ENCODE measurements at places on chromosomes 12 and 14.

DNA sequence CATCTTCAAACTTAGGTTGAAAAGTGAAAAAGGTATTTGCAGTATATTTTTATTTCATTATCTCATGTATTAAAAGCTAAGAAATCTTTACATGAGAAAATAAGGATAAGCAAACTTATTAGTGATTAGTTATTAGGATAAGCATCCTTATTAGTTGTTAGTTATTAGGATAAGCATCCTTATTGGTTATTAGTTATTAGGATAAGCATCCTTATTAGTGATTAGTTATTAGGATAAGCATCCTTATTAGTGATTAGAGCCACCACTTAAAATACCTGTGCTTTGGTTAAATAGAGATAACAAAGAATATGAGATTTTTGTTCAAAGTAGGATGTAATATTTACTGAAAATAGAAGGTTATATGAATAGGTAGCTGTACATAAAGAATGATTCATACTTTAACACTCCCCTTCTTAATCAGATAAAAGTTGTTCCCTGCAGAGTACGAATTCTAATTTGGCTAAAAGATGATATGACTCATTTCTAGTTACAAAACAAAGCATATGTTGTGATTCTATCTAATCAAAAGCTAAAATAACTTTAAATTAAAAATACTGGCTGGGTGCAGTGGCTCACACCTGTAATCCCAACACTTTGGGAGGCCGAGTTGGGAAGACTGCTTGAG is 56.4 kb downstream of the KDM5A start:
- no peak for DNase-seq

DNA sequence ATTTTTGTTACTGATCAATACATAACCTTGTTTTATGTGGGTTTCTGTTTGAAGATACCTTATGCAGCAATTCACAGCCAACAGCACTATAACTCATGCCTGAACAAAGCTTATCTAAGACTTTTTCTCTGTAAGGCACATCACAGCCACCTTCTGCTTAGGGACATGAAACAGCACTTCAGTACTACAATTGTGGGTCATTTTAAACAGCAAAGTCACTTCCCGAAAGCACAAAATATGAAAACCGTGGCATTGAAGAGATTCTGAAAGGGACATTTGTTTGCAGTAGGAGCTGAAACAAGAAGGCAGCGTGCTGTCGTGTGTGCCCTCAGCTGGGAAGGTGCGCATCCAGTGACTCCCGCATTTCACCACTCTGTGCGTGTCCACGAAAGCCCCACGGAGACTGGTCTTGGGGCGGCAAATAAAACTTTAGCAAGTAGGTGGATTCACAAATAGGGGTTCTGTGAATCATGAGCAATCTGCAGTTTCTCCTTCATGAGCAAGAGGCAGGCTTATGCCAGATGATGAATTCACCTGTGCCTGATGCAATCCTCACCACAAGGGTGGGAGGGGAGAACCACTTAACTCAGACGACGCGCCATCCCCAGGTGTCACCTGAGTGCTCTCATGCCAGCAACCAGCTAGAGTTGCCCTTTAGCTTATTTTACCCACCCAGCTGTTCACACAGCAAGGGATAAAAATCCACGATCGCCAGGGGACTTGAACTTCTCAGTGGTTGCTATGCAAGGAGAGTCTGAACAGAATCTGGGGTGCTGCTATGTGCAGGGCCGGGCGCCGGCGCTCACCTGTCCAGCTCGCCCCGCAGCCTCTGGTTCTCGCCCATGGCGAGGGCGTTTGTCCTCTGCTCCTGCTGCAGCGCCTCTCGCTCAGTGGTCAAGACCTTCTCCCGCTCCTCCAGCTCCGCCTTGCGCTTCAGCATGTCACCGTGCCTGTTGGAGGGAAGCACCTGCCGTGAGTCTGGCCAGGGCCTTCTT is 54.9 kb upstream of the GPR68 start:
- DNase-seq: no peak

DNA sequence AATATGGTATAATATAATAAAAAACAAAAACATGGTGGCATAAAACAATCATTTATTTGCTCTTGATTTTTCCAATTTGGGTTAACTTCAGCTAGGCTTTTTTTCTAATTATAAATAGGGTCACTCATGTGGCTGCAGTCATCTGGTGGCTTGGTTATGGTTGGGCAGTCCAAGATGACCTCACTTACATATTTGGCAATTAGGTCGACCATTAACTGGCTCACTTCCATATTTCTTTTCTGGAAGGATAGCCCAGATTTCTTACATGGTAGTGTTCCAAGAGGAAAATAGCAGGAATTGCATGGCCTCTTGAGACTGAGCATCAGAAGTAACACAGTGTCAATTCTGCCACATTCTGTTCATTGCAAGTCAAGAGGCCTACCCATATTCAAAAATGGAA is 153.4 kb downstream of the FUT8 start:
- DNase-seq: no peak

DNA sequence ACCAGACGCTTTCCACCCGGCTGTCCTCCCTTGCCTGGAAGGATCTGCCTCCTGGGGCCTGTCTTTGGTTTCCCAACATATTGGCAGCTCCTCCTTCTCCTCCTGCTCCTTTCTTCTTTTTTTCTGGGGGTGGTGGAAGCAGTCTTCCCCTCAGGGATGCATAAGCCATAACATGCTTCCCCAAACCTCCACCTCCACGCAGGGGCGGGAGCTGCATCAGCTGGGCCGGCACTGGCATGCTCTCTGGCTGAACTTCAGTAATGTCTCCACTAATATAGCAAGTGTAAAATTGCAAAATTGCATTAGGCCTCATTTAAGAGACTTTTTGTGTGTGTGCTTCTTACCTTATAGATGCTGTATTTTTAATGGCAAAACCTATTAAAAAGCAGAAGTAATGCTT is 58.6 kb downstream of the GLT1D1 start:
- DNase-seq: no peak

- no peak for DNase-seq
Observed at GRCh38 chr12:106791531-106791930, 17.0 kb downstream of the RIC8B start.

DNA sequence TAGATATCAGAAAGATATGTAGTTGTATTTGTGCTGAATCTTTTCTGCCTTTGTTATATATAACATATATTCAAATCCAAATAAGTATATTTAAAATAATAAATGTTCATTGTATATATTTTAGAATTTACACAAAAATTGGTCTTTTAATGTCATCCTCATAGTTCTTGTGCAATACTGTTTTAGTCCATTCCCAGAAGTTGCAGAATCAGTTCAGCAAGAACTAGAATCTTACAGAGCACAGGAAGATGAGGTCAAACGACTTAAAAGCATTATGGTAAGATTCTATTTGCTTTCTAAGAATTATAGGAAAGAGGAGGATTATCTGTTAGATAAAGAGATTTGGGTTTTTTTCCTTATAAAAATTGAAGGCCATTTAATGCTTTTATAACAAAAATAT is 51.0 kb downstream of the SCFD1 start:
- no peak for DNase-seq

GRCh38 chr14:24038686-24039085 is 13.1 kb upstream of the CARMIL3 start:
- DNase-seq: no peak

DNA sequence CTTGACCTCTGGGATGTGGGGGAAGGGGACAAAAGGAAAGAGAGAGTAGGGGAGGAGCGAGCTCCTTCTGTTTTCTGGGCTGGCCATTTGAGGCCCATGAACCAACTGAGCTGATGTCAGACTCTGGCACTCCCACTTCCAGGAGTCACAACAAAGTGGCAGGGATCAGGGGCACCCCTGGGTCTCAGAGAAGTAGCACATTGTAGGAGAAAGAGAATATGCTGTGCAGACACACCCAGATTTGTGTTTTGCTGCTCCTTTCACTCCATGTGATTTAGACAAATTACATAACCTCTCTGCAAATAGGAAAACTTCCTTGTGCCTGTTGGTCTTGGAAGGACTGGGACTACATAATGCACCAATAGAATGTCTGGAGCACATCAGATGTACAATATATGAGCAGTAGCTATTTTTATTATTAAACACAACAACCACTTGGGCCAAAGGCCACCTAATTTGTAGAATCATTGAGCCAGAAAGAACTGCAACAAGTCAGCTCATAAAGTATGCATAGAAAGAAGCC is 265.5 kb downstream of the ZFP36L1 start:
- DNase-seq: no peak

- no peak for DNase-seq
Observed at GRCh38 chr12:95805864-95806671, 15.5 kb upstream of the NTN4 start.
